Stimulated activated CD4-positive, alpha-beta T cell treated with anti-CD3 and anti-CD28 coated beads, Interleukin-1b, Interleukin-23, amount 100 ng/mL, for 48 hours (primary cell): ENCODE measurements at places on chromosomes 3 and 15.

DNA sequence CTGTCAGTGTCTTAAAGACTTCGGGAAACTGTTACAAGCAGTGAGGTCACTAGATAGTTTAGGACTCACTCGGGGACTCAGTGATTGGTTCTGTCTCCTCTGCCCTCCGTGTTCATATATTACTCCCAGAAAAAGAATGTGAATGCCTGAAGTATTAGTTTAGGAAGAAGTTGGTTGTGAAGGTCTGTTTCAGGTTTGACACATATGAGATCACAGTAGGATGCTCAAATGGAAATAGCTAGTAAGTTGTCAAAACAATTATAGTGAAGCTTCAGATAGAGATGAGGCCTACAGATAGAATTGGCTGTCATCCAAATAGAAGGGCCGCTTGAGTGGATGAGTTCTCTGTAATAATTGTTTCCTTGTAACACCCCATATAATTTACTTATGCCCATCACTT is 172.6 kb downstream of the PLCL2 start:
- no peak for DNase-seq

GRCh38 chr3:112114576-112115160 is 18.4 kb downstream of the GCSAM start:
- DNase-seq: no peak

DNA sequence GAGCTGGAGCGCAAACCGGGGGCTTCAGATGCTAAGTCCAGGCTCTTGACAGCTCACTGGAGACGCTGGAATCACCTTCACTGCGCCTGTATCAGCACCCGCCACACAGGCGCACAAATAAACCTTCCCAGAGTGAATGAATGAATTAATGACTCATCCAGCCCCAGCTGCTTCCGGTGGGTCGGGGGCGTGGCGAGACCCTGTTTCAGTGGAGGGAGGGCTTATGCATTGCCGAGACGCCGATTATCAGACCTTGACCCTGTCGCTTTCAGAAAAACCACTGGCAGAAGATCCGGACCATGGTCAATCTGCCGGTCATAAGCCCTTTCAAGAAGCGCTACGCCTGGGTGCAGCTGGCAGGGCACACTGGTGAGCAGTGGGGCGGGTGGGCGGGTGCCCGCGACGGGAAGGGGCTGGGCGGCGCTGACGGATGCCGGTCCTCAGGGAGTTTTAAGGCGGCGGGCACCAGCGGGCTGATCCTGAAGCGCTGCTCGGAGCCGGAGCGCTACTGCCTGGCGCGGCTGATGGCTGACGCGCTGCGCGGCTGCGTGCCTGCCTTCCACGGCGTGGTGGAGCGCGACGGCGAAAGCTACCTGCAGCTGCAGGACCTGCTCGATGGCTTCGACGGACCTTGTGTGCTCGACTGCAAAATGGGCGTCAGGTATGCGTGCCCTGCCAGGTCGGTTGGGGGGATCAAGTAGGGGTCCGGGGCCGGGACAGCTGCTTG is 7.7 kb downstream of the ITPKA start:
- DNase-seq: peak; percentile 39

DNA sequence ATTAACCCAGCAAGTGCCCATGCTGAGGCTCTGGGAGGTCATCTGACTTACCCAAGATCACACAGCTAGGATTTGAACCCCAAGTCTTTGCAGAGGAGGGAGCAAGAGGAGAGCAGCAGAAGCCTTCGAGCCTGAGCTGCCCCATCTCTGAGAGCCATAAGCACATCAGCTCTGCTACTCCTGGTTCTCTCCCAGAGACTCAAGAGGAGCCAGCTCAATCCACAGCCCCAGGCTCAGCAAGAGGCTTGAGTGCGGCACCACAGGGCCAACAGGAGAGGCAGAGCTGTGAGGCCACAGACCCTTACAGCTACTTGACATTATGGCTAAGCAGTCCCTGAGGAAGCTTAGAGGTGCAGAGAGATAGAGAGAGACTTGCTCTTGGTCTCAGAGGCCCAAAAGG is 15.9 kb upstream of the NTRK3 start:
- no peak for DNase-seq

- peak; percentile 84 for DNase-seq
Measured at GRCh38 chr3:186241910-186242821, 119.9 kb downstream of the DGKG start.

DNA sequence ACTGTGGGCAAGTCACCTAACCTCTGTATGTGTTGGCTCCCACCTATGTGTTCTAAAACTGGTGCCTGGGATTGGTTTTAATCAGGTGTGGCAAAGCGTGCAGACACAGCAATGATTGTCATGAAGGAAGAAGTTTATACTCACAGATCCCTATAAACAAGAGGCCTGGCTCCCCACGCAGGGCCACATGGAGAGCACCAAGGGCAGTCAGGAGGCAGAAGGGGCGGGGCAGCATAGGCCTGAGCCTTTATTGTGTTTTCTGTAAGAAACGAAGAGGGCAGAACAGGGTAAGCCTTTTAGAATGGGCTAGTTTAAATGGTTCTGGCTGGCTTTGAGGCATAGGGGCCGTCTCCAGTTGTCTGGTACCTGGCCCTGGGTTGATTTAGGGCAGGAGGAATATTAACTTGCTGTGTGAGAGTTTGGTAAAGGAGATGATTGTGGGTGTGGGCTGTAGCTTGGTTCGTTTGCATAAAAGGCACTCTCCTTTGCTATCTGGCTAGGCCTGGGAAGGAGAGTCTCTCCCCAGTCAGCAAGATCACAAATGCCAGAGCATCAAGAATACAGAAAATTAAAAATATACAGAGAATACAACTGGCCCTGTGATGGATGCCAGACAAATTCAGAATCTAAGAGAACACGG is 2.2 kb upstream of the FBXW12 start:
- DNase-seq: no peak

GRCh38 chr3:153503873-153504272 is 341.8 kb downstream of the RAP2B start:
- no peak for DNase-seq

DNA sequence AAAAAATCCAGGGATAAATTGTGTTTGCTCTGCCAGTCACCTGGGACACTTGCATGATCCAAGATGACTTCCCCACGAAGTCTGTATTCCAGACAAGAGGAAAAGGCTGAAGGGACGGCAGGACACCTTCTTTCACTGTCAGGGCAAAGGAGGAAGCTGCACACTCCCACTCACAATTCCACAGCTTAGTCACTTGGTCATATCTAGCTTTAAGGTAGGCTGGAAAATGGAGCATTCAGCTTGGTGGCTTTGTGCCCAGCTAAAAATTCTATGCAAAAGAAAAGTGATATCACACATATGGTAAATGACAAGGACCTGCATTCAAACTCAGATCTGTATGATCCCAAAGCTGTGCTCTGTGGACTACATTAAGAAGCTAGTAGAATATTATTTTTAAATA is 109.2 kb upstream of the TPM1 start:
- no peak for DNase-seq

DNA sequence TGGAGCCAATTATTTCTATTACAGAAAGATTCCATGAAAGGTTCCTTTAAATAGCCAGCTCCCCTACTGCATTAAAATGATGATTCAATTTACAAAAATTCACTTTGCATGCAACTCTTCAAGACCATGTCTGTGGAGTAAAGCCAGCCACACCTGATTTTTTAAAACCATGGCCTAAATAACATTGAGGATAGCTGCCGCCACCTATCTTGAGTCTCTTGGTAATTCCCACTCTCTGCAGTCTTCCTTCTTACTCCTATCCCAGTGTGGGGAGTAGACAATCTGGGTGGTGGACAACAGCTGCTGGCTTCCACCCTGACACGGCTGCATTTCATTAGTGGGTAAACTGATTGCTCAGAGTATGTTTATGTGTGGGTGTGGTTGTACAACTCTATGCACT is 10.7 kb downstream of the LRTM1 start:
- no peak for DNase-seq

DNA sequence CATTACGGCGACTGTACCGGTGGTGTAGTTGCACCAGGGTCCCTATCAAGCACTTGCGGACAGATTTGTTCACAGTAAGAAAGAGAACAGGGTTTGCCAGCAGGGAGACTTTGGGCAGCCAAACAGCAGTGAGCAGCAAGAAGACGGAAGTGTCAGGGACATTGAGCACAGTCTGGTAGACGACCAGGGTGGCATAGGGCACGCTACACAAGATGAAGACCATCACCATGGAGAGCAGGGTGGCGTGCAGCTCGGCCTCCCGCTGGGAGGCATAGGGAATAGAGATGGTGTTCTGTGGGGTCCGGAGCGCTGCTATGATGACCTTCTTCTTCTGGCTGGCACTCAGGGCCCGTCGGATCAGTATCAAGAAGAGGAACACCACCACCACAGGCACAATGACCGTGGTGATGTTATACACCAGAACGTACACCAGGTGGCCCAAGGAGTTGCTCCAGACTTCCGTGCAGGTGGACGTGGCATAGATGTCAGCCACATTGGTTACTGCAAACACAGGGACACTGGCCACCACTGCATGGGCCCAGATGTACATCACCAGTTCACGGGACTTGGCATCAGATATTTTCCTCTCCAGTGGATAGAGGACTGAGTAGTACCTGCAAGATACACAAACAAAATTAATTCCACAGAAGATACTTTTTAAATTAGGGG is 19.1 kb upstream of the FSIP1 start:
- peak; percentile 9 for DNase-seq

GRCh38 chr15:98873441-98874218 is 134.0 kb downstream of the PGPEP1L start:
- no peak for DNase-seq

DNA sequence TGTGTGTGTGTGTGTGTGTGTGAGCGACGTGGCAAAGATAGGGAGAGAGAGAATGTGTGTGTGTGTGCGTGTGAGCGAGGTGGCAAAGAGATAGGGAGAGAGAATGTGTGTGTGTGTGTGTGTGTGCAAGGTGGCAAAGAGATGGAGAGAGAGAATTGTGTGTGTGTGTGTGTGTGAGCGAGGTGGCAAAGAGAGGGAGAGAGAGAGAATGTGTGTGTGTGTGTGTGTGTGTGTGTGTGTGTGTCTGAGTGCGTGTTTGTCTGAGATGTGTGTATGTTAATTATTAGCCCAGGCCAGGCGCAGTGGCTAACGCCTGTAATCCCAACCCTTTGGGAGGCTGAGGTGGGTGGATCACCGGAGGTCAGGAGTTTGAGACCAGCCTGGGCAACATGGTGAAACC is 154.6 kb upstream of the RGMA start:
- DNase-seq: no peak

GRCh38 chr3:187222801-187223200 is 25.5 kb downstream of the RTP1 start:
- no peak for DNase-seq
